ENCODE measurements at places on chromosomes 4 and X.
A peak's percentile ranks its signal among the peaks of the same experiment; 100 is the strongest.

- no peak for DNase-seq
- H3K27me3 ChIP-seq: no peaks in the 10 kb centered on the region
- H3K4me1 ChIP-seq: no peaks in the 10 kb centered on the region
- no peak overlapping the region for H3K4me3 ChIP-seq
- no peak overlapping the region for H3K27ac ChIP-seq
Measured at GRCh38 chr4:129526812-129527211, 430.9 kb downstream of the C4orf33 start.

DNA sequence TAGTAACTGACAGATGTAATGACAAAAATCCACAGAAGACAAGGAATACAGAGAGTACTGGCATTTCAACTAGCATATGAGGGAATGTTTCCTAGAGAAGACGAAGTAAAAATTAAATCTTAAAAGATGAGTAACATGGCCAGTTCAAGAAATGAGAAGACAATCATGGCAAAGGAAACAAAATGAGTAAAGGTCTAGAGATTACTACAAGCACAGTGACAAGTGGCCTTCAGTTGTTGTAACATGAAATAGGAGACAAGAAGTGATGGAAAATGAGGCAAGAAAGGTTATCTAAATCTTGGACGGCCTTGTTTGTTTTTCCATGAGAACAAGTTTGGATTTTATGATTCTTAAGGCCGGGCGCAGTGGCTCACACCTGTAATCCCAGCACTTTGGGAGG, 81.0 kb downstream of the PPA2 start:
- H3K27me3 ChIP-seq: no peaks in the 10 kb centered on the region
- no peak overlapping the region for H3K4me3 ChIP-seq
- H3K4me1 ChIP-seq: no peaks in the 10 kb centered on the region
- DNase-seq: no peak

DNA sequence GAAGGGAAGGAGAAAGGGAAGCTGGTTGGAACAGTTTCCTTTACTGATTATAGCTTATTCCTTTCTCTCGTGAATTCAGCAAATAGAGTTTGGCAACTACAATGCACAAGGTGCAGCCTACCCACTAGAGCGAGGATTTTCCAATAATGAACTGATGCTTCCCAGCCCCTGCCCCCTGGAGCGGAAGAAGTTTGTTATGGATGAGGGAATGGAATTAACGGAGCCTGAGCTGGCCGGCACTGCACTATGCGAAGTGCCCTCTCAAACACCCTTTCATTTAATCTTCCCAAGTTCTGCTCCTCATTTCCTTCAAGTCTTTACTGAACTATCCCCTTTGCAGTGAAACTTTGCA, 42.5 kb upstream of the CBR4 start:
- H3K27me3 ChIP-seq: no peaks in the 10 kb centered on the region
- DNase-seq: no peak
- H3K27ac ChIP-seq: no peak overlapping the region
- no peak overlapping the region for H3K4me3 ChIP-seq
- H3K36me3 ChIP-seq: no peaks in the 10 kb centered on the region

- H3K36me3 ChIP-seq: no peaks in the 10 kb centered on the region
- no peaks in the 10 kb centered on the region for H3K4me1 ChIP-seq
- no peak overlapping the region for H3K27ac ChIP-seq
Measured at GRCh38 chrX:86263526-86263925, 115.3 kb downstream of the DACH2 start.

DNA sequence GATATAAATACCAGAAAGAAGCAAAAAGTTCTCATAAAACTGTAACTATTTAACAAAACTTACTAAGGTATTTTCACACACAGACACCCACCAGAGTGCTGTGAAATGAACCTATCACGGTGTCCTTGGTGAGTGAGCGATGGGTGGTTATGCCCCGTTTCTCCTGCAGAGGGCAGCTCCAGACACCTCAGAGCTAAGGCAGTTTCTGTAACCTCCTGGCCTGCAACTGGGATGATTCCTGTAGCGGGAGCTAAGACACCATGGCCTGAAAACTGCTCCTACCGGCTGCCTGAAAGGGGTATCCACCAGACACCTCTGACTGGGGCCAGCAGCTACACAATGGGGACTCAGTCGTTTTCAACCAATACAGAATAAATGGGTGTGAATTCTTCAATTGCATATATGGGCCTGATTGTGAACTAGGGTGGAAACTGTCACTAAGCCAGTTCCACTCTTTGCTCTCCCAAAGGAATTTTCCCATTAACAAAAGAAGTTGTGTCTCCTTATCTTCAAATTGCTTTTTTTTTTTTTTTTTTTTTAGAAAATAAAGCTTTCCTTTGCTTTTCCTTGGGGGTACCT, 2375.8 kb upstream of the TENM3 start:
- DNase-seq: no peak
- H3K4me1 ChIP-seq: no peaks in the 10 kb centered on the region
- H3K4me3 ChIP-seq: no peak overlapping the region
- H3K36me3 ChIP-seq: no peaks in the 10 kb centered on the region
- no peak overlapping the region for H3K27ac ChIP-seq

DNA sequence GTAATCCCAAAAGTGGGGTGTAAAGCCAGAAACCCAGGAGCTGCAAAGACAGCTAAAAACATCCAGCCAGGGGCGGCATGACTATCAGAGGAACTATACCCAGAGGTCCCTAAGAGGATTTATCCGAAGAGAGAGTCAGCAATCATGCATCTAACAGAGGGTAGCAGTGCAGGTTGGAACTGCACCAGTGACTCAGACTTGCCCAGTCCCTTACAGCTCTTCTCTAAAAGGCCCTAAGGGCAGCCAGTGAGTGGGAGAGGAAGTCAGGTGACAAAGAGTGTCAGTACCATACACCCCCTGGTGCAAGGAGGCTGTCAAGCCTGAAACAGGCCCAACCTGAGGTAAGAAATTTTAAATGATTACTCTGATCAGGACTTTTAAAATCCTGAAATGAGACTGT, 88.1 kb downstream of the CAMK2D start:
- no peaks in the 10 kb centered on the region for H3K36me3 ChIP-seq
- no peaks in the 10 kb centered on the region for H3K27me3 ChIP-seq
- peaks cover 6% of the 10 kb centered on the region for H3K4me1 ChIP-seq
- H3K27ac ChIP-seq: no peak overlapping the region

DNA sequence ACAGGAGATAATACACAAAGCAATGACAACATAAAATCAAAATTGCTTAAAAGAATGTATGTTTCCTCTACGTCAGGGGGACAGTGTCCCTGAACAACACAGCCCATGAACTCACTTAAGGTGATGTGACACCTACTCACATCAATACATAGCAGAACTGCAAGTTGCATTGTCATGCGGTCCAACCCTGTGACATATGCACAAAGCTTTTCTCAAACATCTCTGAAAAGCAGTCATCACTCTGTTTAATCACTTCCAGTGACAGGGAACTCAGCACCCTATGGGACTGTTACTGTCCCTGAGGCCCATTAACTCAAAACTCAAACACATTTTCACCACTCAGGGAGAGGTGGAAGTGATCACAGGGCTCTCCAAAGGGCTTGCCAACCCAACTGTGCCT, 2.4 kb downstream of the STX18 start:
- DNase-seq: no peak
- no peaks in the 10 kb centered on the region for H3K27me3 ChIP-seq
- peaks cover 41% of the 10 kb centered on the region for H3K4me1 ChIP-seq
- no peaks in the 10 kb centered on the region for H3K36me3 ChIP-seq

GRCh38 chr4:156870131-156870530, 101.5 kb downstream of the PDGFC start:
- H3K36me3 ChIP-seq: no peaks in the 10 kb centered on the region
- no peaks in the 10 kb centered on the region for H3K27me3 ChIP-seq
- DNase-seq: no peak
- H3K27ac ChIP-seq: no peak overlapping the region

- no peaks in the 10 kb centered on the region for H3K36me3 ChIP-seq
- no peaks in the 10 kb centered on the region for H3K4me1 ChIP-seq
- H3K4me3 ChIP-seq: no peak overlapping the region
- H3K27me3 ChIP-seq: no peaks in the 10 kb centered on the region
Measured at GRCh38 chrX:31893525-31893924, 821.7 kb upstream of the FTHL17 start.

GRCh38 chrX:149371986-149372385, 133.1 kb downstream of the IDS start:
- H3K27ac ChIP-seq: no peak overlapping the region
- H3K36me3 ChIP-seq: no peaks in the 10 kb centered on the region
- no peaks in the 10 kb centered on the region for H3K27me3 ChIP-seq

GRCh38 chr4:114423582-114423981, 175.0 kb upstream of the UGT8 start:
- no peak overlapping the region for H3K4me3 ChIP-seq
- H3K27me3 ChIP-seq: no peaks in the 10 kb centered on the region
- no peak for DNase-seq
- H3K36me3 ChIP-seq: no peaks in the 10 kb centered on the region

- H3K4me1 ChIP-seq: no peaks in the 10 kb centered on the region
- DNase-seq: no peak
- no peak overlapping the region for H3K4me3 ChIP-seq
- no peaks in the 10 kb centered on the region for H3K36me3 ChIP-seq
- no peaks in the 10 kb centered on the region for H3K27me3 ChIP-seq
- no peak overlapping the region for H3K27ac ChIP-seq
Measured at GRCh38 chr4:30904588-30904987, 184.4 kb downstream of the PCDH7 start.

- H3K27ac ChIP-seq: no peak overlapping the region
- no peak overlapping the region for H3K4me3 ChIP-seq
- no peaks in the 10 kb centered on the region for H3K27me3 ChIP-seq
- H3K36me3 ChIP-seq: no peaks in the 10 kb centered on the region
Measured at GRCh38 chr4:83617371-83618035, 81.6 kb downstream of the GPAT3 start.

- DNase-seq: no peak
- H3K27me3 ChIP-seq: no peaks in the 10 kb centered on the region
- no peak overlapping the region for H3K27ac ChIP-seq
- H3K36me3 ChIP-seq: no peaks in the 10 kb centered on the region
- no peaks in the 10 kb centered on the region for H3K4me1 ChIP-seq
- H3K4me3 ChIP-seq: no peak overlapping the region
Measured at GRCh38 chrX:7444967-7445366, 297.0 kb upstream of the PUDP start.

DNA sequence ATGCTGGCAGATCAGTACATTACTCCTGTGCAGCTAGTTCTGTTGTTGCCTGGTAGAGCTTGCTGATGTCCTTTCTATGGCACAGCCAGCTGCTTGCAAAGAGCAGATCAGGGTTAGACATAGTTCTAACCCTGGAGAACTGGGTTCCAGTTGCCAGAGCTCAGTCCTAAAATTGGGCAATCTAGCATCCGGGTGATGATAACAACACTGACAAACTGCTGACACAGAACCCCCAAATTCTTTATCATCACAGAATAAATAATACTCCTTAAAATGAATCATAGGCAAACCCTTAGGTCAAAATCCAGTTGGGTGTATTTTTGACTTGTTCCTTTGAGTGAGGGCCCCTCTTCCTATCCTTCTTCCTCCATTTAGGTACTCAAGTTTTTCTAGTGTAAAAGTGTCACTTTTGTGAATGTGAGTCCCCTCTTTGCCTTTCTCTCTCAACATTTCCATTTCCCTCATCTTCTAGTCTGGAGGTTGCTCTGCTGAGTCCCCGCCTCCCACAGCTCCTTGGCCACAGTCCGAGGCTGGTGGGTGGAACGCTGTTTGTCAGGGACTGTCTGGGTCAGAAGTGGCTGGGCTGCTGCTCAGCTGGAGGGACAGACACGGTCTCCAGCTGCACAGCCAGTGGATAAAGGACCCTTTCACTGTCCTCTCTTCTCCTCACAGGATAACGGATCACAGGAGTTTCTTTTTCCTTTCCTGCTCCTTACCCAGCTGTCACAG, 93.6 kb upstream of the RASGEF1B start:
- no peaks in the 10 kb centered on the region for H3K36me3 ChIP-seq
- DNase-seq: peak; percentile 68
- H3K27me3 ChIP-seq: no peaks in the 10 kb centered on the region

DNA sequence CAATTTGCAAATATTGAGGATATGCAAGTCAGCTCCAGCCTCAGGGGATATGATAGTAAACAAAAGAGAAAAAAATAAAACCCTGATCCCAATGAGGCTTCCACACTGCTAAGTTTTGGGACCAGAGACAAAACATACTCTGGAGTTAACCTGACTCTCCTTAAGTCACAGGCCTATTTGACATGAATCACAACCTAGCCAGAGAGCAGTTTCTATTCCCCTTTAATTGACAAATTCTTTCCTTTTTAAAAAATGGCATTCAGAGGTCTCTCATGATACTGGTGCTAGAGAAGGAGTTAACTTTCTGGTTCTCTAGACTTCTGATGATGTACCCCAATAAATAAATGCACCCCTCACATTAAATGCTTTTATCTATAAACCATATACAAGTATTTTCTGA, 8.8 kb downstream of the ACSL1 start:
- no peak overlapping the region for H3K4me3 ChIP-seq
- H3K4me1 ChIP-seq: peaks cover 20% of the 10 kb centered on the region

DNA sequence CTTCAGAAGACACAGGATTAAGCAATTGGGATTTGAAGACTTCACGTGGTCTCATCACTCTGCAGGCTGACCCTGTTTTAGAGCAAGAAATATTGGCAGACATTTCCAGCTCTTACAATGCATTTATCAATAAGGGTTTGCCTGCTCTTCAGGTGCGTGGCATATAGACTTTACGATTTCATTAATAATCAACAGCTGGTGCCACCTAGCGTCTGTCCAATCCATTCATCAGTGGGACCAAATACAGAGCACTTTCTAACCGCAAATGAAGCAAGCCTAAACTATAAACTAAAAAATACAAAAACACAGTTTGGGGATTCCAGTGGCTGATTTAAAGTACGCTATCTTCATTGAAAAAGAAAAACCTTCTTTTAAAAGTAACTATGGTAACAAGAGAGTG, 125.4 kb upstream of the DMD start:
- no peak overlapping the region for H3K27ac ChIP-seq
- H3K4me3 ChIP-seq: no peak overlapping the region
- H3K27me3 ChIP-seq: peaks cover 6% of the 10 kb centered on the region
- no peak for DNase-seq

DNA sequence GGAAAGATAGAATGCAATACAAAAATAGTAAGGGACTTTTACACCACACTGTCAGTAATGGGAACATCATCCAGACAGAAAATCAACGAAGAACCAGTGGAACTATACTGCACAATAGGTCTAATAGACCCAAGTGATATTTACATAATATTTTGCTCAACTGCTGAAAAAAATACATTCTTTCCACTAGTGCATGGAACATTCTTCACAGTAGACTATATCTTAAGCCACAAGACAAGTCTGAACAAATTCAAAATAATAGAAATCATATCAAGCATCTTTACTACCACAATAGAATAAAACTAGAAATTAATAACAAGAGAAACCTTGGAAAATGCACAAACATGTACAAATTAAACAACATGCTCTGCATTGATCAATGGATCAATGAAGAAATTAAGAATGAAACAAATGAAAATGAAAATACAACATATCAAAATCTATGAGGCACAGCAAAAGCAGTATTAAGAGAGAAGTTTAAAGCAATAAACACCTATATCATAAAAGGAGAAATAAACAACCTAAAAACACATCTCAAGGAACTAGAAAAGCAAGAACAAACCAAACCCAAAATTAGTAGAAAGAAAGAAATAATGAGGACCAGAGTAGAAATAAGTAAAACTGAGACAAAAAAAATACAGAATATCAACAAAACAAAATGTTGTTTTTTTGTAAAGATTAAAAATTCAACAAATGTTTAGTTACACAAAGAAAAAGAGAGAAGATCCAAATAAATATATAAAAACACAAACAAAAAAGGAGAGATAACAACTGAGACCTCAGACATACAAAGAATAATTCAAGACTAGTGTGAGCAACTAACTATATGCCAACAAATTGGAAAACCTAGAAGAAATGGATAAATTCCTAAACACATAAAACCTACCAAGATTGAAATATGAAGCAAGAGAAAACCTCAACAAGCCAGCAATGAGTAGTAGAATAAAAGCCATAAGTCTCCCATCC, 51.5 kb upstream of the ANTXR2 start:
- H3K4me3 ChIP-seq: no peak overlapping the region
- no peaks in the 10 kb centered on the region for H3K36me3 ChIP-seq
- H3K4me1 ChIP-seq: no peaks in the 10 kb centered on the region
- DNase-seq: no peak
- no peak overlapping the region for H3K27ac ChIP-seq
